Activated naive CD4-positive, alpha-beta T cell treated with anti-CD3 and anti-CD28 coated beads, Interleukin-2, amount 10 ng/mL, durations not matched to agents 7 days and 5 days (primary cell): ENCODE measurements at places on chromosomes 2 and 18.
A peak's percentile ranks its signal among the peaks of the same experiment; 100 is the strongest.

DNA sequence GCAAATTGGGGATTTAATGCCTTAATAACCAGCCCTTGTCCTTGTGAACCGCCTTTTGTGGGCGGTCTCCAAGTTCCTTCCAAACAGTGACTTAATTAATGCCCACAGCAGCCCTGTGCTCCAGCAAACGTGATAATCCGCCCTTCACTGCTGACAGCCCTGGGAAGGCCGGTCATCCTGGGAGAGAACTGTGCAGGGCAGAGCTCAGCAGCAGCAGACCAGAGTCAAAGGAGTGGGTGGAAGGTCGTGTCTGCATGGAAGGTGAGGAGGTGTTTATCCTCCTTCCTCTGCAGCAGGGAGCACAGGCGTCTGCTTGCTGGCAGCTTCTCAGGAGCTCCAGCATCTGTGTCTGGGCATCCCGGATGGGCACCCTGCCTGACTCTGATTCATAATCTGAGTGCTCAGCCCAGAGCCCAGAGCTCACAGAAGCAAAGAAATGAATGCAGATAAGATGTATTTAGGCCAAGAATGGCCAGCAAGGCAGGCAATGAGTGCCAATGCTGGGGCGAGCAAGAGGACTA, 270.0 kb upstream of the PXDN start:
- peaks cover 6% of the 10 kb centered on the region for H3K27me3 ChIP-seq
- H3K4me1 ChIP-seq: no peaks in the 10 kb centered on the region

DNA sequence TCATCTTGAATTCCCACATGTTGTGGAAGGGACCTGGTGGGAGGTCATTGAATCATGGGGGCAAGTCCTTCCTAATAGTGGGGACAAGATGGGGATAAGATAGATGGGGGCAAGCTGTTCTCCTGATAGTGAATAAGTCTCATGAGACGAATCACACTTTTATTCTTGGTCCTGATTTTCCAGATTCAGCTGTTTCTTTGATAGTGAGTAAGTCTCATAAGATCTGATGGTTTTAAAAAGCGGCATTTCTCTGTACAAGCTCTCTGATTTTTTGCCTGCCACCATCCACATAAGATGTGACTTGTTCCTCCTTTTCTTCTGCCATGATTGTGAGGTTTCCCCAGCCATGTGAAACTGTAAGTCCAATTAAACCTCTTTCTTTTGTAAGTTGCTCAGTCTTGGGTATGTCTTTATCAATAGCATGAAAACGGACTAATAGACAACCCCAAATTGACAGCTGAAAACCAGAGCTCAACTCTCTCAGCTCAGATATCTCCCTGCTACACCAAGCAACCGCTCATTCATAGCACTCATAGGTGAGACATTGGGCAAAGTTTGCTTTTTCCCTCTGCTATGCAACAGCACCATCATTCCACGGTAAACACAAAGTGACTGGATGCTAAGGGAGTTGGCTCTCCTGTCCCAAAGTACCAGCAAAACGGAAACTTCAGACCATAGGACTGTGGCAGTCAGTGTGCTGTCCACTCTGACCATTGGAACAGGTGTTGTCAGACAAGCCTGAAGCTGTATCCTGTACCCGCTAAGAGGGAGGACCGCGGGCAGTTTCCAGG, 44.9 kb upstream of the TBC1D8 start:
- H3K27ac ChIP-seq: no peak overlapping the region
- H3K4me3 ChIP-seq: no peak overlapping the region
- H3K27me3 ChIP-seq: peaks cover 25% of the 10 kb centered on the region
- no peaks in the 10 kb centered on the region for H3K36me3 ChIP-seq
- no peaks in the 10 kb centered on the region for H3K4me1 ChIP-seq

DNA sequence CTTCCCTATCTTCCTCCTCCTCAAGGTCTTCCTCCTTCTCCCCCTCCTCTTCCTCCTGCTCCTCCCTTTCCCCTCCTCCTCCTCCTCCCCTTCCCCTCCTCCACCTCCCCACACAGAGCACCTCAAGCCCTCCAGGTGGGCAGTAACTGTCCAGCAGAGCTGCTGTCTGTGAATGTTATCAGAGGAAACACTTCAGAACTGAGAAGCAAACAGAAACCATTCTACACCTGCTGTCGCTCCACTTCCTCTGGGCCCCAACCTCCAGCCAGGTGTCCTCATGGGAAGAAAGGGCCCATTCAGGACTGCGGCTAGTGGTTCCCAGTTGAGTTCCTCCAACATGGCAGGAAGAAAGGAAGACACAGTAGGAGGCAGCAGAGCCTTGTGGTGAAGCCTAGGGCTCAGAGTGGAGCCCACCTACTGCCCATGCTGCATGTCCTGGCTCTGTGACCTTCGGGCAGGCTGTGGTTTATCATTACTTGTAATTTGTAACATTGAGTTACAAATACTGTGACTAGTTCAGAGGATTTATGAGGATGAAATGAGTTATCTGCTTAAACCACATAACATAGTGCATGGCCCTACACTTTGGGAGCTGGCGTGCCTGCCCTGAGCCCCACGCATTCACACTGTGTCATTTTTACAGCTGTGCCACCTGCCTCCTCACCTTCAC, 165.9 kb upstream of the ID2 start:
- peak overlapping the region; percentile 74 for H3K27ac ChIP-seq
- peak; percentile 39 for DNase-seq
- H3K27me3 ChIP-seq: no peaks in the 10 kb centered on the region
- H3K4me1 ChIP-seq: peaks cover 71% of the 10 kb centered on the region
- H3K4me3 ChIP-seq: no peak overlapping the region

DNA sequence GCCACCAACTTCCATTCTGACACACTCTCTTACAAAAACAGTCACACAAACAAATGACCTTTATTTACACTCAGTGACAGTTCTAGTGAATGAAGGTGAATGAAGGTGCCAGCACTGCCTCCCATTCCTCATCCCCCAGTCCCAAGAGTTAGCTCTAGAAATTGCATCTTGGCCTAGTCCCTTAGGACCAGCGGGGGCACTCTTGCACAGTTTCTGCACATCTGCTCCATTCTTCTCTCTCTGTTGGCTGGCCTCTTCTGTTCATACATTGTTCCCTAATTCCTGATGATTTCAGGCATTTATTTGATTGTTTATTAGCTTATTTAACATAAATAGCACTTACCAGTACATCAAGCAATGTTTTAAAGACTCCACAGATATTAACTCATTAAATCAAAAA, 30.9 kb downstream of the GAREM1 start:
- H3K27me3 ChIP-seq: peaks cover 4% of the 10 kb centered on the region
- no peaks in the 10 kb centered on the region for H3K4me1 ChIP-seq
- H3K27ac ChIP-seq: no peak overlapping the region
- no peak overlapping the region for H3K4me3 ChIP-seq
- H3K36me3 ChIP-seq: no peaks in the 10 kb centered on the region
- DNase-seq: no peak

GRCh38 chr2:210157526-210157925, 13.7 kb downstream of the KANSL1L start:
- H3K27me3 ChIP-seq: no peaks in the 10 kb centered on the region
- no peaks in the 10 kb centered on the region for H3K4me1 ChIP-seq
- H3K36me3 ChIP-seq: peaks cover 1% of the 10 kb centered on the region
- no peak overlapping the region for H3K4me3 ChIP-seq

DNA sequence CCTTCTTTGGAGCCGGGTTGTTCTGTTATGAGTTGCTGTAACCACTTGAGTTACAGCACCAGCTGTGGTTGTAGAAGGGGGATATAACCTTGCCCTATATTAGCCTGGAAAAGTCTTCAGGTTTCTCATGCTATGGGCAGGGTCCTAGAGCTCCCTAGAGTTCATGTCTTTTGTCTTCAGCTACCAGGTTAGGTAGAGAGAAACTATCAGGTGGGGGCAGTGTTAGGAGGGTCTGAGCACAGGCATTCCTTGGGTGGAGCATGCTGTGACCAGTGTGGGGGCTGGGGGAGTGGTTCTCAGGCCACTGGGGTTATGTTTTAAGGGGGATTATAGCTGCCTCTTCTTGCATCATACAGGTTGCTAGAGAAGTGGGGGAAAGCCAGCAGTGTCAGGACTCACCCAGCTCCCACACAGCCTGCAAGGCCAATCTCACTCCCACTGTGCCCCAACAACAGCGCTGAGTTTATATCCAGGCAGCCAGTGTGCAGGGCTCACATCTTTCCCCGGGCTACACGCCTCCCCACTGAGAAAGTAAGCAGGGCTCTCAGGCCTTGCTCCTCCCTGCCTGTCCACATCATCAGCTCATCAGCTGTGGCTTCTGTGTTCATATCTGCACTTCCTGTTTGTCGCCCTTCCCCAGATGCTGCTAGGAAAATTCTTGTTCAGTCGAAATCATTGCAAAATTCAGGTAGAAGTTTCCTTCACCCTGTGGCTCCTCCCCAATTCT, 133.8 kb upstream of the NRXN1 start:
- H3K27me3 ChIP-seq: no peaks in the 10 kb centered on the region
- H3K4me3 ChIP-seq: no peak overlapping the region
- no peaks in the 10 kb centered on the region for H3K4me1 ChIP-seq
- H3K36me3 ChIP-seq: no peaks in the 10 kb centered on the region
- DNase-seq: no peak
- no peak overlapping the region for H3K27ac ChIP-seq

DNA sequence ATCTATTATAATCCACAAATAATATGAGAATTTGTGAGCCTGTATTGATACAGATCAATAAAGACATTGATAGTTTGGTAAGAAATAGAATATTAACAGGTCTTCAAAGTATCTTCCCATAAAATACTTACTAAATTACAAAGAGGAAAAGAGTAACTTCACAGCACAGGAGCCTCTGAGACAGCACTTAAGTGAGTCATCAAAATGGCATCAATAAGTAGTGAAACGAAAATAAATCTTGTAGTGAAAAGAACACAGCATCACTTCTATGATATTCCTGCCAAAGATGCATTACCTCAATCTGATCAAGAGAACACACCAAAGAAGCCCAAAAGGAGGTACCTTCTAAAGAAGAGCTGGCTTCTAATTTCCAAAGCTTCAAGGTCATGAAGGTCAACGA, 116.4 kb downstream of the CBLN2 start:
- H3K27me3 ChIP-seq: no peaks in the 10 kb centered on the region
- H3K4me1 ChIP-seq: no peaks in the 10 kb centered on the region
- no peak overlapping the region for H3K4me3 ChIP-seq
- H3K36me3 ChIP-seq: no peaks in the 10 kb centered on the region

- peak; percentile 41 for DNase-seq
- H3K4me3 ChIP-seq: peak overlapping the region; percentile 73
- H3K4me1 ChIP-seq: peaks cover 73% of the 10 kb centered on the region
- no peaks in the 10 kb centered on the region for H3K27me3 ChIP-seq
- H3K27ac ChIP-seq: peak overlapping the region; percentile 91
Observed at GRCh38 chr2:38666556-38666910, 619 bp downstream of the GALM start.

DNA sequence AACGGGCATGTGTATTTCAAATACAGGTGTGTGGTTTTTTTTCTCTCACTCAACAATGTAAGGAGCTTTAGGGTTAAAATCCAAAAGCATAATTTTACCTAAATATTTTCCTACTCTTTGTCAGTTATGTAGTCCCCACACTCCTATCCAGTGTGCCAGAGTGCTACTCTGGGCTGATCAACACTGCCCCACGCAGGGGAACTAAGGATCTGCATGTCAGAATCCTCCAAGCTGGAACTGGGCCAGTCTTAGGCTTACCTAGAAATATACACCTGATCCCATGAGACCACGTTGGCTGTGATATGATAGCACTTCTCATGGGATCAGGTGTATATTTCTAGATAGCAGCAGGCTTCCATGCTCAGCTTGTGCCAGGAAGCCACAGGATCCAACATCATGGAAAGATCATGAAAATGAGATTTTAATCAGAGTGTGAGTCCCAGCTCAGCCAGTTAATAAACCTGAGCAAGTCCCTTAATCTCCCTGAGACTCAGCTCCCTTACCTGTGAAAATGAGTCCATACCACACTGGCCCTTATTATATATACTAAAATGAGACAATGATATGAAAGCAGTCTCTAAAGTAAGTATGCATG, 29.7 kb downstream of the CCDC141 start:
- peaks cover 5% of the 10 kb centered on the region for H3K36me3 ChIP-seq
- peak; percentile 61 for DNase-seq
- no peak overlapping the region for H3K27ac ChIP-seq

GRCh38 chr2:46041434-46041833, 255.8 kb upstream of the EPAS1 start:
- H3K4me3 ChIP-seq: no peak overlapping the region
- H3K27me3 ChIP-seq: no peaks in the 10 kb centered on the region
- H3K36me3 ChIP-seq: no peaks in the 10 kb centered on the region
- H3K4me1 ChIP-seq: no peaks in the 10 kb centered on the region
- no peak overlapping the region for H3K27ac ChIP-seq

DNA sequence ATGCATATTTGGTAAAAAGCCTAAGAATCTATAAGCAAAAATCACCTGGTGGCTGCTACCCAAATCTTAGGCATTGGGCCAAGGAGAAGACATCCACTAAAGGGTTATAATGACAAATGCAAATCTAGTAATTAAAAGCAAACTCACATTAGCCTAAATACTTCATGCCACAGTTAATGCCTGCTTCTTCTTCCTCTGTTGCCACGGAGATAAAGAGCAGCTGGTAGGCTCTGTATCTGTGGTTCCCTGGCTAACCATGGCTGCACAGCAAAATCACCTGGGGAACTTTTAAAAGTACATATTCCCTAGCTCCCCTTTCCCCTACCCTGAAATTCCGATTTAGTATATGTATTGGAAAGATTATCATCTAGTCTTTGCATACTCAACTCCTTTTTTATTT, 114.3 kb downstream of the LNPK start:
- DNase-seq: no peak
- no peak overlapping the region for H3K27ac ChIP-seq
- no peaks in the 10 kb centered on the region for H3K4me1 ChIP-seq
- no peaks in the 10 kb centered on the region for H3K36me3 ChIP-seq

GRCh38 chr18:24659827-24660720, 199.6 kb downstream of the HRH4 start:
- peak overlapping the region; percentile 90 for H3K27ac ChIP-seq
- H3K4me1 ChIP-seq: peaks cover 25% of the 10 kb centered on the region
- peaks cover 38% of the 10 kb centered on the region for H3K27me3 ChIP-seq
- H3K36me3 ChIP-seq: no peaks in the 10 kb centered on the region
- peak overlapping the region; percentile 78 for H3K4me3 ChIP-seq

DNA sequence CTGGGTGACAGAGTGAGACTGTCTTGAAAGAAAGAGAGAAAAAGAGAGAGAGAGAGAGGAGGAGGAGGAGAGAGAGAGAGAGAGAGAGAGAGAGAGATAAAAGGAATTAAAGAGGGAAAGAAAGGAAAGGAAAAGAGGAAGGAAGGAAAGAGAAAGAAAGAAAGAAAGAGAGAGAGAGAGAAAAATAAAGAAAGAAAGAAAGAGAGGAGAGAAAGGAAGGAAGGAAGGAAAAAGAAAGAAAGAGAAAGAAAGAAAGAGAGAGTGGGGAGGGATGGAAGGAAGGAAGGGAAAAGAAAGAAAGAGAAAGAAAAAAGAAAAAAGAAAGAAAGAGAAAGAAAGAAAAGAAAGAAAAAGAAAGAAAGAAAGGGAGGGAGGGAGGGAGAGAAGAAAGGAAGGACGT, 29.8 kb downstream of the MOGAT1 start:
- no peak overlapping the region for H3K27ac ChIP-seq
- H3K27me3 ChIP-seq: peaks cover 47% of the 10 kb centered on the region
- no peak for DNase-seq
